ENCODE measurements at places on chromosomes 13 and 19. TPM values are rescaled to one million over a fixed set of nuclear protein-coding genes. Genes with fewer than 3 reads are reported as not detected.

GRCh38 chr19:39301021-39301420 lies 4.8 kb downstream of the IFNL1 start:
- no peak for DNase-seq

DNA sequence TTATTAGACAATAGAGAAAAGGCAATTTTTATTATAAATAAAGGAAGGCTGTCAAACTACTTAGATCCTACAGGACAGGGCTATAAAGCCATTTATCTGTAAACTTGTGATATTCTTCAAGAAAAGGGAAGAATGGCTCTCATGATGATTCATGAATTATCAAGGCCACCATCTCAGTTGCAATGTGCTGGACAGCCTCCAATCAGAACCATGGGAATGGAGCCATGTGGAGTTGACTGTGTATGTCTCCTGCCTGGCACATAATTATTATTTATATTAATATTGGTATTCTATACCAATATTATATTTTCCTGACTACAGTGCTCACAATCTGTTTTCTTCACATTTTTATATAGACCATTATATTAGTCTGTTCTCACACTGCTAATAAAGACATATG lies 560.5 kb upstream of the MIR17HG start:
- peak; percentile 0 for DNase-seq

DNA sequence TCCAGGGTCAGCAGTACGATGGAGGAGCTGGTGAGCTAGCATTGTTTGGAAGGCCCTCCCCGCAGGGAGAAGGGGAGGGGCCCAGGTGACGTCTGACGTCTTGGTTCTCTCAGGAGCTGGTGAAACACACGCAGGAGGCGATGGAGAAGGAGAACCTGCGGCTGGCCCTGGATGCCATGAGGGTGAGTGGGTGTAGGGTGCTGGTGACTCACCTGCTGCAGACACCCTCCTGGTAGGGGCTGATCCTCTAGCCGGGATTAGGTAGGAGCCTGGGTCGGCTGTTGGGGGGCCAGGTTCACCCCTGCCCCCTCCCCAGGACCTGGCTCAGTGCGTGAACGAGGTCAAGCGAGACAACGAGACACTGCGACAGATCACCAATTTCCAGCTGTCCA lies 55.8 kb downstream of the VAV1 start:
- DNase-seq: peak; percentile 77

- DNase-seq: peak; percentile 98
Measured at GRCh38 chr19:3851254-3852176, 17.3 kb downstream of the ZFR2 start.

GRCh38 chr13:60282186-60282585 lies 114.8 kb upstream of the TDRD3 start:
- no peak for DNase-seq

GRCh38 chr19:48203222-48203793 lies 32.8 kb downstream of the ZSWIM9 start:
- DNase-seq: peak; percentile 1

GRCh38 chr19:39419003-39419402 lies 6.5 kb downstream of the PLEKHG2 start:
- DNase-seq: no peak

GRCh38 chr13:99385940-99386339 lies 78.7 kb upstream of the GPR183 start:
- no peak for DNase-seq

- no peak for DNase-seq
Measured at GRCh38 chr19:48713041-48713863, 6.3 kb downstream of the MAMSTR start.

DNA sequence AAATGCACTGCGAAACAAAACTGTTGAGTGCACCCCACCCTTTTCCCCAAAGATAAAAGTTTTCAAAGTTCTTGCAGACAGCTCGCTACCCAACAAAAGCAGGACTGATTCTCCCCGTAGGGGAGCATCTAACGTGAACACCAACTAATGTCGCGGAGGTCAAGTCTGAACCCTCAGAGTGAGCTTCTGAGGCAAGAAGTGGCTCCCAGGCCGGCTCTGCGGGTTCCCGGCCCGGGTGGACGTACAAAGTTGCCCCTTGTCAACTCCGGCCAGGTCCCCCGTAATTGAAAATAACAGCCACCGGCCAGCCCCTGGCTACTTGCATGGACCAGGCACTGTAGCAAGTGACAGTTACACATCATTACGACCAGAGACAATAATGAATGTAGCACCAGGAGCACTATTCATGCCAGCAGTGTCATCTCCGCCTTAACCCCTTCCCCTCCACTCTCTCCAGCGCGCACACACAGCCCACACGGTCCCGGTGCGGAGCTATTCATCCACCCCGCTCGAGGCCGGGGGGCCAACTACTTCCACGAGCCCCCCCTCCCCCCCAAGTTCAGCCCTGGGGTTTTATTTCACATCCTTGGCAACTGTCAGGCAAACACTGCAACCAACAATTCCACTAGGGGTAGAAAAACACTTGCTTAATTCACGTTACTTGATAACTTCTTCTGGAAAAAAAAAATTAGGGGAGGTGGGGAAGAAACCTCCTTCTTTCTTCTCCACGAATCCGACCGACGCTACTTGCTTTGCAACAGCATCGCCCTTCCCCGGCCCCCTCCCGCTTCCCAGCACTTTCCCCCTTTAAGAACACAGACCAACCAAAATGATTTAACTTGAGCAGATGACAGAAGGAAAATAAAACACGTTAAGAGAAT lies 1.2 kb downstream of the KLF12 start:
- DNase-seq: peak; percentile 6

- DNase-seq: no peak
Measured at GRCh38 chr19:41521931-41522555, 53.9 kb upstream of the CEACAM21 start.

DNA sequence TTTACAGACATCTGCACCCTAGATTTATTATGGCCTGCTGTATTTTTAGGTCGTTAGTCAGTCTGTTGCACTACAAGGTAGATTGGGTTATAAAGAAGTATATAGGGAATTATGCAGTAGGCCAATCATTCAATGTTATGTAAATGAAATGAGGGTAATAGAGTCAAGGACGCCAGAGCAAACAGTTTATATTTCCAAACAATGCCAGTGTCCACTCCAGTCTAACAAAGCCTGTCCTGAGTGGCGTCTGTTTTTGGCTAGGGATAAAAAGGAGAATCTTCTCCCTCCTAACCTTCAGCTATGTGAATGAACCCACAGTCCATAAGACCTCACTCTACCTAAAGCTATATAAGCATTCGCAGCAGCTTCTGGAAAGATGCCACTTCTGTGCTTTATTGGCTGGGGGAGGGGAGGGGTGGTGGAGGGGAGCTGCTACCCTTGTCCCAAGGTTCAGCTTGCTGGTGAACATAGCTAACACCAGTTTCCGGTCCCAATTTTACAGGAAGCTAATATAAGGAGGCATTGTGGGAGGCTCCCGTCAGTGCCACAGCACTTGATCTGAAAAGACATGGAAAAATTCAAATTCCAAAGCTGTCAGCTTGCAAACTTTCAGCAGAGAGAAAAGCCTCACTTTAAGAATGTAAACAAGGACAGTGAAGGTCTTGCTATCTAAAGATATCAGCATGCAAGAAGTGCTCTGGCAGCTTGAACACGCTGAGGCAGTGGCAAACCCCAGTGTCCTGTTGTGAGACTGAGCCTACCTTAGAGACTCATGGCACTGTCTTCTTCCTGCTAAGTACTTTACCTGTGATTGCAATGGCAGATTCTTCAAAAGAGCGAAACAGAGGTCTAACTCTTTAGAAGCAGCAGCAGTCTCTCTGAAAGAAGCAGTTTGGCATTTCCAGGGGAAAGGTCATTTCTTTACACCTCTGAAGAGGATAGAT lies 369.9 kb downstream of the PCDH9 start:
- DNase-seq: no peak

GRCh38 chr19:16454351-16454918 lies 17.3 kb downstream of the EPS15L1 start:
- no peak for DNase-seq

DNA sequence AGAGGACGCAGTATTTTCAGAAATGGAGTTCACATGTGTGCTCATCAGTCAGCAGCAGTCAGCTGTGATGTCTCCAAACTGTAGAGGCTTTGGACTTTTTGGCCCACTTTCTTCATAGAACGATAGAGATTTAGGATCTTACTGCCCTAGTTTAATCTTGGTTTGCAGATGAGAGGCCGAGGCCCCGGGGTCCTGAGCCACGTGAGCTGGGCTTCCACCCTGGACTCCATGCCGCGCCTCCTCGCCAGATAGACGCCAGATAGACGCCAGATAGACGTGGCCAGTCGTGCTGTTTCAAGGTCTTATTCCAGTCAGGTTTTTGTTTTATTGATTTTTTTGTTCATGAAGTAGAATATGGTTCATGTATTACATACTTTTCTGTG lies 11.7 kb upstream of the MCF2L start:
- no peak for DNase-seq

- DNase-seq: no peak
Measured at GRCh38 chr13:99220199-99220935, 19.7 kb downstream of the UBAC2 start.

IGFL2 gene
- not detected for total RNA-seq

IL12RB1 gene
- not detected for total RNA-seq

ATXN8OS gene
- total RNA-seq: not detected

IL17D gene
- 2.2 TPM for total RNA-seq

SPIB gene
- 0.14 TPM for total RNA-seq

DBP gene
- 2.6 TPM for total RNA-seq

DDA1 gene
- total RNA-seq: 89.1 TPM

NPAS1 gene
- total RNA-seq: not detected

NXNL1 gene
- not detected for total RNA-seq

GPR18 gene
- total RNA-seq: not detected

RASIP1 gene
- total RNA-seq: 0.07 TPM

LGI4 gene
- 0.43 TPM for total RNA-seq

CEACAM8 gene
- not detected for total RNA-seq

CACNG8 gene
- 0.72 TPM for total RNA-seq

ZNF331 gene
- total RNA-seq: 9.8 TPM
